CD4-positive, alpha-beta T cell (primary cell): ENCODE measurements at places on chromosomes 2 and 18.

DNA sequence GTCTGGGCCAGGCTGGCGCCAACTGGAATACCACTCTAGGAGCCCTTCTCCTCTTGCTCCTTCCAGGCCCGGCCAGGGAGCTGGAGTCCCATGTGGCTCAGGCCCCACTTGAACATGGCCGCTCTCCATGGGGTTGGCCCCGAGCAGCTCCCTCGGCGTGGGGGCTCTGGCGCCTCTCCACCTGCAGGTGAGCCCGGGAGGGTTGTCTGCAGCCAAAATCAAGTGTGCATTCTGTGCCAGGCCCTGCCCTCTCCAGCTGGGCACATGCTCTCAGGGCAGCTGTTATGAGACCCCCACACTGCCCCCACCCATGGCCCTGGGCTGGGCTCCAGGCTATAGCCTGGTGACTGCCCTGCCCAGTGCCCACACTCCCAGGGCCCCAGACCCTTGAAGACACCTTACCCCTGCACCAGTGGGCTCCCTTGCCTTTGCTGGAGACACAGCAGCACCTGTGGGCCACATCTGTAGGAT is 45.8 kb upstream of the HS6ST1 start:
- DNase-seq = no peak

GRCh38 chr2:120826716-120827410 is 91.2 kb downstream of the GLI2 start:
- no peak for DNase-seq

- no peak for DNase-seq
Observed at GRCh38 chr18:76837071-76837470, 14.7 kb downstream of the ZNF236 start.

DNA sequence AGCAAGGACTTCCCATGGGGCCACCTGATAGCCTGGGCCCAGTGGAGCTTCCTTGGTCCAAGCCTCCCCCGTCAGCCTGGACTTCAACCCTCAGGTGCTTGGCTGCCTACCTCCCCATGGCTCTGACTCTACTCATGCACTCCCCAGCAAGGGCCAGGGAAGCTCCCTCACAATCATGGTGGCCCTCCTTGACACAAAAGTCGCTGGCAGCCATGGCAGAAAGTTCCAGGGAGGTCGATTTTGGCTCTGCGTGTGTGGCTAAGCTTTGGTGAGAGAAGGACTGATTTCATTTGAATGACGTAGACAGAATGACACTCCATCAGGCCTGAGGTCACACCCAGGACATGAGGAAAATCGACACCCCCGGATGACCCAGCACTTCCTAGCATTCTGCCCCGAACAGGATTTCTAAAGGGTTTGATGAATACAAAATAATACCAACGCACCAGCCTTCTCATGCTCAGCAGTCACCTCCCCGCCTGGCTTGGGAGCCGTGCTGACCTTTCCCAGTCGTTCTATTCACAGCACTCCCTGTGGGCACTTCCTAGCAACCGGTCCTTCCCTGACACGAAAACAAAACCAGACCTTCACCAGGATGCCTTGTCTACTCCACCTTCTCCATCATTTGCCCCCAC is 52.7 kb downstream of the LBH start:
- no peak for DNase-seq

GRCh38 chr2:1234731-1235308 is 178.4 kb upstream of the TPO start:
- no peak for DNase-seq

GRCh38 chr2:37335604-37336003 is 8.8 kb upstream of the QPCT start:
- no peak for DNase-seq

- DNase-seq = no peak
Observed at GRCh38 chr2:122174061-122174460, 418.6 kb downstream of the TSN start.

DNA sequence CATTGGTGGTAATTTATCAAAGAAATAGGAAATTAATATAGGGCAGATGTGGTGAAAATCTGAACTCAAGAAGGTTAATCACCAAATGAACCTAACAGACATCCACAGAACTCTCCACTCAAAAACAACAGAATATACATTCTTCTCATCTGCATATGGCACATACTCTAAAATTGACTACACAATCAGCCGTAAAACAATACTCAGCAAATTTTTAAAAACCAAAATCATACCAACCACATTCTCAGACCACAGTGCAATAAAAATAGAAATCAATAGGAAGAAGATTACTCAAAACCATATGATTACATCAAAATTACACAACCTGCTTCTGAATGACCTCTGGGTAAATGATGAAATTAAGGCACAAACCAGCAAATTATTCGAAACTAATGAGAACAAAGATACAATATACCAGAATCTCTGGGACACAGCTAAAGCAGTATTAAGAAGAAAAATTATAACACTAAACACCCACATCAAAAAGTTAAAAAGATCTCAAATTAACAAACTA is 31.0 kb downstream of the RBM43 start:
- DNase-seq = no peak

GRCh38 chr2:38128653-38129052 is 52.7 kb upstream of the CYP1B1 start:
- DNase-seq = no peak

DNA sequence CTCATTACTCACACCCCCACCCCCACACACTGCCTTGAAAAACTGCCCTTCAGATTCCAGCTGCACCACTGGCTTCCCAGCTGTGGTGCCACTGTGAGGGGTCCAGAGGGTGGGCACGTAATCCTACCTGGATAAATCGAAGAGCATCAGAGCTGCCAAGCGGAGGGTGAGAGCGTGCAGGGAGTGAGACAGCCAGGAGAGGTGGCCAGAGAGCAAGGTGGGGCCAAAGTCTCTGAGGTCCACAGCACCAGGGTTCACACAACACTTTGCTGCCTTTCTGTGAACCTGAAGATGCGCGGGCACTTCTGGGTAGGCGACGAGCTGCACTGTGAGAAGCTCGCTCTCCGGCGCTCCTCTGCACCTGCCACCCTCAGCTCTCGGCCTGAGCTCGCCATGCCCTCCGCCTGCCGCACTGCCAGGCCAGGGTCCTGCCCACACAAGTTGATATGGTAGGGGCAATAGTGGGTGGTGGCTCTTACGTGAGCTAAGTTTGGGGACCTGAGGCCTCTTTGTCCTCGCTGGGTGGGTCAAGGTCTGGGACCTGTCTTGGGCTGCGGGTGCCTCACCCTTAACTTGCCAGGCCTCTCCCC is 83.9 kb downstream of the MARCO start:
- DNase-seq = no peak
